ENCODE measurements at places on chromosomes 12 and 14.

DNA sequence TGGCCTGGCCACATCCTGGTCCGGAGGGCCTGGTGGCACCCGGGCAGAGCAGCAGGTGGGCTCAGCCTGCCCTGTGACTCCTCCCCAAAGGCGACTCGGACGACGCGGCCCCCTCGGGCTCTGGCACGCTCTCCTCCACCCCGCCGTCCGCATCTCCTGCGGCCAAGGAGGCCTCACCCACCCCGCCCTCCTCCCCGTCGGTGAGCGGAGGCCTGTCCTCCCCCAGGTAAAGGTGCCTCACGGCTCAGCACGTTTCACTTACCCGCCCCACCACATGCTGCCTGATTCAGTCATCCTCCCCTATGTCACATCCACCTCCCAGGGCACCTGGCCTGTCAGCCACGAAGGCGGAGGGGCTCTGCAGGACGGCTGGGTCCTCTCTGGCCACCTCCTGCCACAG, 6.8 kb upstream of the TEX22 start:
- DNase-seq: no peak

DNA sequence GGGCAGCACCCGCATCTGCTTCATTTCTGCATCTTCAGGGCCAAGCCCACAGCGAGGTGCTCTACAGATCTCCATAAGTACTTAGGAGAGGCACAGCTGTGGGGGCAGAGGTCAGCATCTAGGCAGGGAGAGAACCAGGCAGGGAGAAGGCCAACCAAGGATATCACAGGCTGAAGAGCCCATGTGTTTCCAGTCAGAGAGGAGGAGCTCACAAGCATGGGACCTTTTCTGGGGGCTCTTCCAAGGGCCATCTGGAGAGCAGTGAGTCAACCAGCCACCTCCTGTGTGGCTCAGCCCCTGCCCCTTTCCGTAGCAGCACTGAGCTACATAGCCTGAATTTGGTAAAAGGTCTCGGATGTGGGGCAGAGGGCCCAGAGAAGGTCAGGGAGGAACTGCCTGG, 78.5 kb downstream of the ARL6IP4 start:
- no peak for DNase-seq

GRCh38 chr14:102192840-102193502, 53.3 kb downstream of the WDR20 start:
- no peak for DNase-seq

DNA sequence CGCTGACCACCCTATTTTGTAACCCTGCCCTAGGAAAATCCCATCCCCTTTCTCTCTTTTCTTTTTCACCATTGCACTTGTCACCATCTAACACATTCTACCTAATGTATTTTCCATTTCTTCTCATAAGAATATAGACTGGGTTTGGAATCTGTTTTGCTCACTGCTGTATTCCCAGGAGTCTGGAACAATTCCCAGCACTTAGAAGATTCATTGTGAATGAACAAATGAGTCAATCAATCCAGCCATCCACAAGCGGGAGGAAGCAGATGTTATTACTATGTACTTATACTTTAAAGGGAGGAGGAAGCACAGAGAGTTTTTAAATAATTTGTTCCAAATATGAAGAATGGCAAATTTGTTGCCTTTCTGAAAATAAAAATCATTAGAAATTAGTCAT, 142.1 kb downstream of the KIF21A start:
- no peak for DNase-seq

- no peak for DNase-seq
These were observed 54.3 kb upstream of the NPFF start for GRCh38 chr12:53561590-53561953.

- DNase-seq: no peak
These were observed 146.1 kb downstream of the SSPN start for GRCh38 chr12:26341491-26341890.

DNA sequence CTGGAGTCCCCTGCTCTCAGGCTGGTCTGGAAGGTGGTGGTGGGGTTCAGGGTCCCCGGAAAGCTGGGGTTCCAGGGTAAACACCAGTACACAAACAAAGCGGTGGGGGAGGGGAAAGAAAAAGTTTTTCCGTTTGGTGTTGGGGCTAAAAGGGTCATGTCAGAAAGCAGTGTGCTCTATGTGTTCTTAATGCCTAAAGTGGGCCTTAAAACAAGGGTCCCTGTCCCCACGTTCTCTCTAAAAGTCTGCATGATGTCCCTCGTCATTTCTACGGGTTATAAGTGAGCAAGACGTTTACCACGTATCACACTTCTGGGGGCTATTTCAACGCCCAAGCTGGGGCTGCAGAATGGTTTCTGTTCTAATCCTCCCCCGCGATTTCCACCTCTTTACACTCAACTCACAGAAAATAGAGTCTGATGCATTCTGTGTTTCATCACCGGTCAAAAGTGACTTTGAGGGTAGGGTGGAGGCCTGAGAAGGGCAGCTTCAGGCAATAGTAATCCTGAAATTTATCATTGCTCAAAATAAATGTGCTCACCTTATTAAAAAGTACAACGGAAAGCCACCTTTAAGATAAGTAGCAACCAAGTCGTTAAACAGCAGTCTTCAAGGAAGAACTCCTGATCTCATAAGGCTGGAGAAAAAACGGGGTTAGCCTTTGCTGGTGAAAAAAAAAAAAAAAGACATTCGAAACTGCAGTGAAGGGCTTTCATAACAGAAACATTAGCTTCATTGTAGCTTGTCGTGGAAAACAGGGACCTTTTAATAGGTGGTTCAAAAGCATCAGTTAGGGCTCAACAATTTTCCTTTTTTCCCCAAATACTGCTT, 63.9 kb upstream of the PTGR2 start:
- DNase-seq: peak; percentile 41

GRCh38 chr14:43479596-43480195, 1027.4 kb downstream of the FSCB start:
- DNase-seq: no peak

DNA sequence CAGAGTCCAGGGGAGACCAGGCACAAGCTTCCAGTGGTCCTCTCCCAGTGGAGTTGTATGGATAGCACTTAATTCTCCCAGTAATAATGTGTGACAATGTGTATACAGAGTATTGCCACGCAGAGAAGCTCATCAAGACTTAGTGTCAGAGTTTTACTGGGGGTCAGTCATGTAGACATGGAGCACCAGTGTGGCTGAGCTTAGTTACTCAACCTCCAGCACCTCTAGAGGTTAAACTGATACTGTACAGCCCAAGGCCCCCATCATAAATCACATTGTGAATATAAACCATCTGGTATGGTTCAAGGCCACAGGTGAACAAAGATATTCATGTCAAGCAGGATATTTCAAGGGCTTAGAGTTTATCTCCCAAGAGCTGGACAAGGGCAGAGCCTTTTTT, 378.1 kb upstream of the TMPO start:
- DNase-seq: no peak

All from activated naive CD4-positive, alpha-beta T cell treated with anti-CD3 and anti-CD28 coated beads, Interleukin-2, amount 10 ng/mL, durations not matched to agents 7 days and 5 days (primary cell).